ENCODE measurements at places on chromosomes 2 and 18.
A peak's percentile ranks its signal among the peaks of the same experiment; 100 is the strongest.

GRCh38 chr2:9356261-9356660 lies 67.1 kb downstream of the ITGB1BP1 start:
- no peak for DNase-seq

DNA sequence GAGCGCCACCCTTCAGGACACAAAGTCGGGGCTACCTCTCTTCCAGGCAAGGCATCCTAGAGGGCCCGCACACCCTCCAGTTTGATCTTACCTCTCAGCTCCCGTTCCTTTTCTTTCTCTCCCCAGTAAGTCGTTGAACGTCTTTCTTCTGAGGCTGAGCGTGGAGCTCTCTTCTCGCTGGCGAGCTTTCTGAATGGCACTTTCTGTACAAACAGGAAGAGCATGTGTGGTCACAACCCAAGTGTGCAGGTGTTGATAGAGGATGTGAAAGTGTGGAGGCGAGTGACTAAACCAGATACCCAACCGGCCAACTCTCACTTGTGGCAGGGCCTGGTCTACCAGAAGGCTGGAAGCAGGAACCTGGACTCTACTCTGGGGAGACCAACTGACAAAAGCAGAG lies at the start of gene AFF3:
Gene AFF3 (minus strand): TSS at position 198 of the 400 bp plus-strand sequence. CDS start 38,136 bp downstream, outside the sequence.
- no peak for DNase-seq

- peak; percentile 45 for DNase-seq
Observed at GRCh38 chr18:33720133-33720532, 142.1 kb downstream of the ASXL3 start.

GRCh38 chr2:189819297-189819704 lies 35.1 kb downstream of the PMS1 start:
- DNase-seq, result peak; percentile 86

DNA sequence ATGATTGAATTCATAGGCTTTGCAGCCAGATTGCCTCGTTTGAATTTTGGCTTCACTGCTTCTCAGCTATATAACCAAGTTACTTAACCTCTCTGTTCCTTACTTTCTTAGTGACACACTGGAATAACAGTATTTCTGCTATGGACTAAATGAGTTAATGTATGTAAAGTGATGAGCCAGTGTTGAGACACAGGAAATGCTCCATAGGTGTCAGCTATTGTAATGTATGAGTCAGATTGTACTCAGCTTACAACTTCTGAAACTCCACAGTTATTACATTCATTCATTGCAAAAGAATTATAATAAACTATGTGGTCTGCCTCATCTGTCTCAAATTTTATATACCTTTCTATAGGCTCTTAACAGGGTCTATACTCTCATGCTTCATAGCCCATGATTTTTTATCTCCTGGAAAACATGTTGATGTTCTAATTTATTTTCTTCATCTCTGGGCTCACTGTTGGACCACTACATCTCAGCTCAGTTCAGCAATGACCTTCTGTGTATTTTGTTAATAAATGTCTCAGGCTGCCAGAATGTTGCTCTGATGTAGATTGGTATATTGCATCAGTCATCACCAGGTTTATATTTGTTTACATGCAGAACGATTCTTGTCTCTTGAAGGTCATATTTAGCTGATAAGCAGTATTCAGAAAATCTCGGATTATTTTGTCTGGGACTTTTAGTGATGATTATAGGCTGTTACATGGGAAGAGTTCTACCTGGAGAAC lies 76.2 kb downstream of the MAP3K20 start:
- peak; percentile 55 for DNase-seq

GRCh38 chr18:58427321-58427720 lies 201.6 kb downstream of the ALPK2 start:
- DNase-seq, result no peak

GRCh38 chr2:181787310-181788048 lies 104.1 kb upstream of the ITPRID2 start:
- no peak for DNase-seq

- DNase-seq, result no peak
Observed at GRCh38 chr2:207180741-207181140, 15.0 kb upstream of the KLF7 start.

DNA sequence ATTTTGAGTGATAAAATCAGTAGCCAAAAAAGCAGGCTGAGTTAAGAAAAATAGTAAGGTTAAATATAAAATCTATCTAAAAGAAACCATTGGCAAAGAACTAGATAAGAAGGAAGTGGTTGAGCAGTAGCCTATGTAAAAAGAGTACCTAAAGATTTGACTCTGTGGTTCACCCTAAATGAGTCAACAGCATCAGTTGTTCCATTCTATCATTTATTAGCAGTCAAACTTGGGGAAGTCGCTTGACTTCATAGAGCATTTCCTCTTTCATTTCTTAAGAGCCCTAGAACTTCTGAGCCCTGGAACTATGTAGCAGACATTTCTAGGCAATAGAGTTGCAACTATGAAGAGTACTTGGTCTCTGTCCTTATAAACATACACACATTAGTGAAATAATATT lies 381.7 kb downstream of the NUP35 start:
- no peak for DNase-seq

DNA sequence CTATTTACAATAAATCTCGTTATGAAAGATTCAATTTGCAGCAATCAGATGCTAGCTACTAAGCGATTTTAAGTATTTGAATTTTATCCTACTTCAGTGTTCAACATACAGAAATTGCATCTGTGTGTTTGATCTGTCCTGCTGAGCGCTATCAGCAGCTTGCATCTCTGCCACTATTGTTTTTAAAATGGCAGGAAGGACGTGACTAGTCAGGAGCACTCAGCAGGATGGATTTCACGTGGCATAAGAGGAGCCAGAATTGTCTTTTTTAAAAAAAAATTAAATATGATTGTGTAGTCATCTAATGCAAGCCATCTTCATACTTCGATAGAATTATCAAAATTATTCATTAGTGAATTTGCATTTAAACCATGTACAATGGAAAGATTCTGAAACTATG lies 2.8 kb upstream of the KLHL14 start:
- no peak for DNase-seq

- no peak for DNase-seq
Observed at GRCh38 chr18:71250191-71250590, 961.3 kb downstream of the SOCS6 start.

DNA sequence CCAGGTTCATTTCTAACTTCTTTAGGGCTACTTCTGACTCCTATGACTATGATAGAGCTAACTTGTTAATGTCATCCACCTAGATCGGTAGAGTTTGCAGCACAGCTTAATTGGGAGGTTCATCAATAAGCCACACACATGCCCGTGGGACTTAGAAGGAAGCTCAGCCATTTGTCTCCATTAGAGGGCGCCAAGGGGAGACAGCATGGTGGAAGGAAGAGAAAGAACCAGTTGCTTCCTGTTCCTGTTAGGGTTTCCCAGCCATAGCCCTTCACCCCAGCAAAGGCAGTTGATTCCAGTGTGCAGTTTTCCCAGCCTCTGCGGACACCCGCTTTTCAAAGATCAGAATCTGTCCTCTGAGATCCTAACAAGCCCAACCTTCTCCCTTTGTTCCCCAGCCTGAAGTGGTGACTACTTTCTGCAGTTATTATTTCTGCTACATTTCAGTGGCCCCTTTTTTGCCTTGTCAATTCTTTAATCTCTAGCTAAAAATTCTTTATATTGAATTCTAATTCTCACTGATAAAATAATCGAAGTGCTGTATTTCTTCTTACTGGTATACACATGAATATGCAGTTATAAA lies 30.3 kb downstream of the MAIP1 start:
- peak; percentile 70 for DNase-seq

DNA sequence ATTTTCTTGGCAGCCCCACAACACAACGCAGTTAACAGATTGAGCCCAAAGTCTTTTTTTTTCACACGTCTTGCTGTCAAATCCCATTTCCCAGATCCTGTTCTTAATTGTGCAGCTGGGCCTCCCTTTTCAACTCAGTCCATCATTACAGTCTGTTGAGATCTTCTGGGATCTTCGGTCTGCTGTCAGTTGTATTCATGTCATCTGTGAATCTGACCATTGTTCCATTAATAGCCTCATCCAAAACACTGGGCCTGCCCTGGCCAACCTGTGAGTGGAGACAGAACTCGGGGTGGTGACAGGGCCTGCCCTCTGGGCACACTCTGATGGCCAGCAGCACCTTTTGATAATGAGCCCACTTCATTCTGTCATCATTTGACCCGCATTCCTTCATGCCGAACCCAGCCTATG lies 39.7 kb upstream of the SEMA4C start:
- no peak for DNase-seq

- DNase-seq, result no peak
Observed at GRCh38 chr18:78558948-78559347, 420.7 kb upstream of the SALL3 start.

DNA sequence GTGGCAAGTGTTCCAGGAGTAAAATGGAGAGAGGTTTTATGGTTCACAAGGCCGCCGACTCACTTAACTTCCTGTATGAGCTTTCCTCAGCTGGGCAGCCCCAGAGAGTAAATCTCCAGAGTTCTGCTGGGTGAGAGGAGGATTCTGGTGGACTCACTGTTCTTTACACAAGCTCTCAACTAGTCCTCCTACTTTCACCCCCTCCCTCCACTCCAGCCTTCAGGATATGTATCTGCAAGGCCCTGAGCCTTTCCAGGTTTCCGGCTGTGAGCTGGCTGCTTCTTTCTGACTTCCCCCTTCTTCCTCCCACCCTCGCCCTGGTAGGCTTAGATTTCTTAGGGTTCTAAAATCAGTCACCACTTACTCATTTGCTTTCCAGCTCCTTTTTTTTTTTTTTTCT lies 34.0 kb downstream of the EML6 start:
- DNase-seq, result no peak

GRCh38 chr2:128439791-128440665 lies 121.4 kb upstream of the HS6ST1 start:
- DNase-seq, result no peak

DNA sequence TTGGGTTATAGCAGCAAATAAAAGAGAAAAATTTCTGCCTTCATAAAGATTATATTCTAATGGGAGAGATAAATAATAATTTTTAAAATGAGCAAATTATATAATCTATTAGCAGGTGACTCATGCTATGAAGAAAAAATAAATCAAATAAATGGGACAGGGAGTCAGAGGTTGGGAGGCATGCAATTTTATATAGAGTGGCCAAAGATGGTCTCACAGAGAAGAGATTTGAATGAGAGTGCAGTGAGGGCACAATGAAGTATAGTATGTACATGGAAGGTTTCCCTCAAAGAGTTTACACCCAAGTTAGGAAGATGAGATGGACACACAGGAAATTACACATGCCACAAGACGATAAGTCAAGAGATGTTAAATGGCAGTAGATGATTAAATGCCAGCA lies 369.4 kb downstream of the TXNL1 start:
- no peak for DNase-seq

GRCh38 chr2:118032169-118033013 lies 18.5 kb upstream of the CCDC93 start:
- DNase-seq, result peak; percentile 15

- no peak for DNase-seq
Observed at GRCh38 chr18:55220523-55220922, 261.3 kb upstream of the CCDC68 start.

GRCh38 chr2:68565858-68566257 lies 77.5 kb upstream of the PROKR1 start:
- no peak for DNase-seq

GRCh38 chr2:157479081-157480027 lies 35.5 kb upstream of the CYTIP start:
- no peak for DNase-seq

GRCh38 chr2:197600306-197600705 lies 75.1 kb downstream of the RFTN2 start:
- DNase-seq, result no peak

GRCh38 chr2:209933499-209934483 lies 68.6 kb upstream of the RPE start:
- peak; percentile 81 for DNase-seq

DNA sequence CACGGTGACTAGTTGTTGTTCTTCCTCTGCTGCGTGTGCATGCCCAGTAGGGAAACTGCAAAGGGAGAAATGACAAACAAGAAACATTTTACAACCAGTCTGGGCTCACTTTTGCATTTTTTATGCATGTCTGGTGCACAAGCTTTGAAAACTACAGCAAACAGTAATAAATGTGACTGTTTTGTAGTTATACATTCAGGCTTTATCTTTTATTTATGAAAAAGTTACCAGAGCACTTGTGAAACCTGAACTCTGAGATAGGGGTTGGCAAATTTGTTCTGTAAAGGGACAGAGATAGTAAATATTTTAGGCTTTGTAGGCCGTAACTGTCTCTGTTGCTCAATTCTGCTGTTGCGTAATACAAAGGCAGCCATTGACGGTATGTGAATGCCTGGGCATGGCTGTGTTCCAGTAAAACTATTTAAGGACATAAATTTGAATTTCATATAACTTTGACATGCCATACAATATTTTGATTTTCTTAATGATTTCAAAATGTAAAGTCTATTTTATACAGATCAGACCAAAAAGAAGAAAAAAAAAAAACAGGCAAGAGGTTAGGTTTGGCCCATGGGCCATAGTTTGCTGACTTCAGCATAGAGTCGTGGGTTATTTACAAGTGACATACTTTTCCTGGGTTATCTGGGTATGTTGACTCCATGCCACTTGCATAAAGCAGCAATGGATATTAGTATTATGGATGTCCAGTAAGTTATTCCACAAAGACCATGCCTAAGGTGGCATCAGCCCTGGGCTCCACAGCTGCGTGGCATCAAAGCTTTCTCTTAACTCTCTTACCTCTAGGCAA lies 53.6 kb upstream of the EML6 start:
- DNase-seq, result peak; percentile 89

GRCh38 chr2:128750328-128751165 lies 431.9 kb upstream of the HS6ST1 start:
- no peak for DNase-seq

DNA sequence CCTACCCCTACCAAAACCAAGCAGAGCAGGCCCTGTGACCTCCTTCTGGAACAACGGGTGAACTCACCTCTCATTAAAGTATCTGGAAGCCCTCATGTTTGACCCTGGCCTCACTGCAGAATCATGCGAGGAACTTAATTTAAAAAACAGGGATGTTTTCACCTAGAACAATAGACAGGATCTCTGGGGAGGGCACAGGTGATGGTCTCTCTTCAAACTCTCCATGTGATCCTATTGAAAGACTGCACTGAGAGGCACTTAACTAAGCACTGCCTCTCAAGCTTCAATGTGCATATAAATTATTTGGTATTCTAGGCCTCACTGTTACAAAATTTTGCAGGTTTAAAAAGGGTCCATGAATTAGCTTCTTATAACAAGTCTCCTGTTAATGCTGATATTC lies 7.5 kb downstream of the ZNF519 start:
- no peak for DNase-seq

DNA sequence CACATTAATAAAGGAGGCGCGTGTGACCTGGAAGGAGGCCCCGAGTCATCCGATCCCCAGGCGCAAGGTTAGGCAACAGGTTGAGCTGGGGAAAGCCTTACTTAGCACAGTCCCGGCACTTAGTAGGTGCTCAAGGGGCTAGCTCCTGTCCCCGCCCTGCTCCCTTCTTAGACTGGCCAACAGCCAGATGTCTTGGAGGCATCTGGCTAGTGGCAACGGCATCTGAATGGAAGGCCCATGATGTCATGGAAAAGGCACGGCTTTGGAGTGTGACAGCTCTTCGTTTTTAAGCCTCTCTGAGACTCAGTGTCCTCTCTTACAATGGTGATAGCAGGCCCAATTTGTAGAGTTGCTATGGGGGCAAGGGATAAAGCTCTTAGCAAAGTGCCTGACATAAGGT lies 258.3 kb downstream of the CYRIA start:
- no peak for DNase-seq

GRCh38 chr2:66547887-66548286 lies 113.0 kb downstream of the MEIS1 start:
- DNase-seq, result no peak

- DNase-seq, result no peak
Observed at GRCh38 chr2:64604155-64604554, 49.6 kb downstream of the SERTAD2 start.

Measured in fibroblast of gingiva (primary cell).